ENCODE measurements at places on chromosomes 7 and 10.

- DNase-seq = no peak
Measured at GRCh38 chr10:132667342-132668047, 118.5 kb downstream of the NKX6-2 start.

DNA sequence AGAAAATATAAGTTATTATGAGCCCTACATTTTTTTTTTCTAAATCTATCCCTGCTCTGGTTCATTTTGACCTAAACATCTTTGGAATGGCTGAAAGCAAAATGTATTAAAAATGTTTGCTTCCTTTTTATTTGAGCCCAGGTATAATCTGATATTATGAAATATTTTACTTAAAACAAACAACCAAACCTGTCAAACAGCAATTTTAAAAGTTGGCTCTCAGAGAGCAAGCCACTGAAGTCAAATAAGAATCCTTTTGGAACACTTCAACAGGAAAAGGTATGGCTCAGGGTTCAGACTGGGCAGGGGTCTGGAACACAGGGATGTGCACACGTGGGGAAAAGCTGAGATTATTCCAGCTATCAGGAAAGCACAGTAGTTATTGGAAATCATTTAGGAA, 782.9 kb downstream of the CCSER2 start:
- DNase-seq = no peak

DNA sequence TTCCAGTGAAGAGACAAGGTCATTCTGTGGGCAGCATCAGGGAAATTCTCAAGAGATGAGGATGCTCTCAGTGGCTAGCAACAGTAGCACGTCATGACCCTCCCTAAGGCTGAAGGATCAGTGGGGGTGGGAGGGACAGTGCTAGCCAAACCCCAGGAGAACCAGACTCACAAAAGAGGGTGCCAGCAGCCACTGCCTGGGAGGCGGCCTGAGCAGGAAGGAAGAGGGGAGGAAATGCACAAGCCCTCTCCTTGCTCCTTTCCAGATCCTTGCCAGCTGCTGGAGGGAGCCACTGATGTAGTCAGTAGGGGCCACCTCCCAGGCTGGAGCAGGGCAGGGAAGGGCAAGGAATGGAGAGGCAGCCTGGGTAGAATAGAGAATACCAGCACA, 302.7 kb downstream of the RPS24 start:
- DNase-seq = no peak

GRCh38 chr7:14542624-14543023, 359.9 kb downstream of the DGKB start:
- DNase-seq = no peak

DNA sequence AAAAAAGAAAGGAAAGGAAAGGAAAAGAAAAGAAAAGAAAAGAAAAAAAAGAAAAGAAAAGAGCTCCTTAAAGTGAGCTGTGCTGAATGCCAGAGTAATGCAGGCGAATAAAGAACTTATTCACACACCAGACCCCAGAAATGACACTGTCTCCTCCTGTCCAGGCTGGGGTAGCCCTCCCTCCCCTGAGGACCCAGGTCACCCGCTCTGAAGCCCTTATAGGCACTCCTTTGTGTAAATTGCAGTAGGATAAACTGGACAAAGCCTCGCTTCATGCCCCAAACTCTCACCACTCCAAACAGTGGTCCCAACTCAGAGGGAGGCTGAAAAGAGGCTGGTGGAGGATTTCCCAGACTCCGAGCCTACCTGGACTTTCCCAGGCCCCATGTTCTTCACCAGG, 46.3 kb downstream of the PKD1L1 start:
- DNase-seq = no peak
